ENCODE measurements at places on chromosomes 5 and 9.

GRCh38 chr9:129885018-129885669 lies 49.9 kb downstream of the USP20 start:
- no peak for DNase-seq

GRCh38 chr5:137090721-137091120 lies 408.4 kb downstream of the SPOCK1 start:
- no peak for DNase-seq

DNA sequence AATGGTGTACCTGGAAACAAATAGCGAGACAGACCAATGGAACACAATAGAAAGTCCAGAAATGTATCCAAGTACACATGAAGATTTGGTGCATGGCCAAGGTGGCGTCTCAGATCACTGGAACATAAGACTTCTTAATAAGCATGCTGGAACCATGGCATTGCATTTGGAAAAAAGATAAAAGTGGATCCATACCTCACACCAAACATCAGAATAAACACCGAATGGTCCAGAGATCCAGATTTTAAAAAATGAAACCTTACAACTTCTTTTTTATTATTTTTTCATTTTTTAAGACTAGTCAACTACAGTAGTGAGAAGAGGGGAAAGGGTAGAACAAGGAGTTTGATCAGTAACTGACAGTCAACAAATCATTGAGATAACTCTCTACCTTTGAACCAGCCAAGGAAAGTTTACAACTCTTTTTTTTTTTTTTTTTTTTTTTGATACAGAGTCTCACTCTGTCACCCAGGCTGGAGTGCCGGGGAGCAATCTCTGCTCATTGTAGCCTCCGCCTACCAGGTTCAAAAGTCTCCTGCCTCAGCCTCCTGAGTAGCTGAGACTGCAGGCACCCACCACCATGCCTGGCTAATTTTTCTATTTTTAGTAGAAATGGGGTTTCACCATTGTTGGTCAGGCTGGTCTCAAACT lies 8.8 kb upstream of the DUSP1 start:
- DNase-seq, result no peak

- DNase-seq, result no peak
Observed at GRCh38 chr5:159746707-159747106, 169.6 kb upstream of the ADRA1B start.

GRCh38 chr5:3715062-3715461 lies 119.4 kb downstream of the IRX1 start:
- no peak for DNase-seq

- DNase-seq, result no peak
Observed at GRCh38 chr5:3590161-3590966, 5.3 kb upstream of the IRX1 start.
